GM12865 (cell line): ENCODE measurements at places on chromosomes 12 and 14.

DNA sequence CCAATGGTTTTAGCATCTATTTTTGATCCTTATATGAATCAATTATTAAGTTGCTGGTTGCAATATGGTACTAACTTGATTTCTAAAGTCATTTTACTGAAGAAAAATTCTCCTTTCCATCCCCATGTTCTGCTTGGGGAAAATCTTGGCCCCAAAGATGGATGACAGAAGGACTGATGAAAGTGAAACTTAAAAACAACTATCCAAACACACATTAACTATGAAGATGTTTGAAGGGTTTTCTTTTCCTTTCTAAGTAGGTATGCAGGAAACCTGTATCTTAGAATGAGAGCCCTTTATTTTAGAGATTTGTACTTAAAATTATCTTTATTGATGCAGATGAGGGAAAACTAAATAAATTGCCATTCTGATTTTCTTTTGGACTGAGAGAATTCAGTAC, 5.9 kb downstream of the C12orf71 start:
- DNase-seq = no peak

DNA sequence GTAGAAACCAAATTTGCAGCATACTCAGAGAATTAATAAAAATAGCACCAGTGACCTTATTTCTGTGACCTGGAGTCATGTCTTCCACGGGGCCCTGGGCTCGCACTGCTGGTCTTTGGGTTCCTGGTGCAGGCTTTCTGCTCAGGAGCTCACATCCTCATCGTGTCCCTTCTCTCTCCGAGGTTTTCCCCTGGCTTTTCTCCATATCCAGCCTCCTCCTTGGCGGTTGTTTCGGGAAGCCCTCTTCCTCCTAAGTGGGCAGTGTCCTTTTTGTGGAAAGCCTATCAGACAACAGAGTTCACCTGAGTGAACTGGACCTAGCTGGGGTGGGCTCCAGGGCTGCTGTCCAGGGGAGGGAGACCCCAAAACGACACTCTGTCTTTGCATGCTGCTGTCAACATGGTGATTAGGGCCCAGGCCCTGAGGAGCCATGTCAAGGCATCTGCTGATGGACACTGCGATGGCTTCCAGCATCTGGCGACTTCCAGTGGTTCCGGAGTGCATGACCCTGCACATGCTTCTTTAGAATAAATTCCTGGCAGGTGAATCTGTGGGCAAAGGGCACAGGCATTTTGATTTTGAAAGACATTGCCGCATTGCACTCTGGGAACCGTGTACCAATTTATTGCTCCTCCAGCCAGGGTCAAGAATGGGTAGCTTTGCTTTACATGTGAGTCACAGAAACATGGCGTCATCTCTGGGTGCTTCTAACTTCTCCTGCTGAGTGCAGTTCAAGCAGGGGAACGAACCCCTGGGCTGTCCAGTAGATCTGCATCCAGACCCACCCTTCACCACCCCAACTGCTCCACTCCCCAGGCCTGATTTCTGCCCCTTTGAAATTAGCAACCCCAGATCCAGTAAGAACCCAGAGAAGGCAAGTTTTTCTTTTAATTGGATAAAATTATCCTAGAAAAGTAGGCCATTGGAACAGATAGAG, 136.8 kb downstream of the ADGRD1 start:
- no peak for DNase-seq

GRCh38 chr12:20368114-20368650, at the start of gene PDE3A:
TSS of gene PDE3A (plus strand) at chr12:20368537. CDS start at chr12:20369285, 748 bp downstream.
- no peak for DNase-seq

DNA sequence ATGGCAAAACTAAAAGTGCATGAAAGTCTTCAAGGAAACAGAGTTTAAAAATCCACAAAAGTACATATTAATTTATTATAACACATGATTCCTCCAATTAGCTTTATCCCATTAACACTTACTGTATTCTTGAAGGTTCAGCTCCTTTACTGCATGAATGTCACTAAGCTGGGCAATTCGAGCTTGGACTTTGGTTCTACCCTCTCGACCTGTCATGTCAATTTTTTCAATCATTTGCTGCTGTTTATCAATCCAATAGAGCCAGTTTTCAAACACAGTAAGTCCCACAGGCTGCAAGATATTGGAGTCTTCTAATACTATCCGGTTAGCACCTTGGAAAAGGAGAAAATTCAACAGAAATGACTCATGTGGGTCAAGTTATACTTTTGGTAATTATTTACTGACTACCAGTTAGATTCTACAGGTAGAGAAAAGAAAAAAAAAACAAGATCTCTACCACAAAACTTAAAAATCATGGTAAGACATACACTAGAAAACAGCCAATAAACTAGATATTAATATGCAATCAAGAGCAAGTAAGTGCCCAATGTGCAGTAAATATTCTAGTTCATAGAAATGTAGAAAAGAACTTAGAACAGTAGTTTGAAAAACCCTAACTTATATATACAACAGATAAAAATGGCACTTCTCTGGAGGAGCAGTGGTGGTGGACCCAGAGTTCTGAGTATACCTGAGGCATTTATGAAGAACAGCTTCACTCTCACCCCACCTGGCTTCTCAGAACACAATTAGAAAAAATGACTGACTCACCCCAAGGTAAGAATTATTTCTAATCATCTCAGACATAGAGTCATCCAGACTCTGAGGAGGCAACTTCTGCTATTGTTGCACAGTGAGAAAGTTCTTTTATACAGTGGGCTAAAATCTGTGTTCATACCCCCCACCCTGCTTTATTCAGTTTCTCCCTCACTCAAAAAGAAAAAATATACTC, 67.7 kb downstream of the BCL2L14 start:
- no peak for DNase-seq

DNA sequence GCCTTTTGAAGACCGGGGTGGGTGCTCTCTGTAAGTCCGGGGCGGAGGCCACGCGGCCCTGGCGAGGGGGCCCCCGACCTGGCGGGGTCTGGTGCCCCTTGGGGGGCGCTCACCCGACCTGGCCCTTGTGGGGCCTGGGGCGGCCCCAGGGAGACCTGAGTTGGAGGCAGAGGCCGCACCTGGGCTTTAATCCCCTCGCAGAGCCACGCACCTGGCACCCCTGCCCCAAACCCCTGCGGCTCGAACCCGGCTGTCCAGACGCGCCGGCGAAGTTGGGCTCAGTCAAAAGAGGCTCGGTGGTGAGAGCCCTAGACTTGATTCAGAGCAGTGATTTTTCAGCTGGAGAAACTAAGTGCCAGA, 267 bp downstream of the CFAP251 start:
- DNase-seq = no peak

DNA sequence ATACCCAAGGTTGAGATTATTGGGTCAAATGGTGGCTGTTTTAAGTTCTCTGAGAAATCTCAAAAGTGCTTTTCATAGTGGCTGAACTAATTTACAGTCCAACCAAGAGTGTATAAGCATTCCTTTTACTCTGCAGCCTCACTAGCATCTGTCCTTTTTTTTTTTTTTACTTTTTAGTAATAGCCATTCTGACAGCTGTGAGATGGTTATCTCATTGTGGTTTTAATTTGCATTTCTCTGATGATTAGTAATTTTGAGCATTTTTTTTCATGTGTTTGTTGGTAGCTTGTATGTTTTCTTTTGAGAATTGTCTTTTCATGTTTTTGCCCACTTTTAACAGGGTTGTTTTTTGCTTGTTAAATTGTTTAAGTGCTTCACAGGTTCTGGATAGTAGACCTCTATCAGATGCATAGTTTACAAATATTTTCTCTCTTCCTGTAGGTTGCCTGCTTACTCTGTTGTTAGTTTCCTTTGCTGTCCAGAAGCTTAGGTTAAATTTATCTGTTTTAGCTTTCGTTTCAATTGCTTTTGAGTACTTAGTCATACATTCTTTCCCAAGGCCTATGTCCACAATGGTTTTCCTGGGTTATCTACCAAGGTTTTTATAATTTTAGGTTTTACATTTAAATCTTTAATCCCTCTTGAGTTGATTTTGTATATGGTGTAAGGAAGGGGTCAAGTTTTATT, 881.3 kb upstream of the SEL1L start:
- no peak for DNase-seq

DNA sequence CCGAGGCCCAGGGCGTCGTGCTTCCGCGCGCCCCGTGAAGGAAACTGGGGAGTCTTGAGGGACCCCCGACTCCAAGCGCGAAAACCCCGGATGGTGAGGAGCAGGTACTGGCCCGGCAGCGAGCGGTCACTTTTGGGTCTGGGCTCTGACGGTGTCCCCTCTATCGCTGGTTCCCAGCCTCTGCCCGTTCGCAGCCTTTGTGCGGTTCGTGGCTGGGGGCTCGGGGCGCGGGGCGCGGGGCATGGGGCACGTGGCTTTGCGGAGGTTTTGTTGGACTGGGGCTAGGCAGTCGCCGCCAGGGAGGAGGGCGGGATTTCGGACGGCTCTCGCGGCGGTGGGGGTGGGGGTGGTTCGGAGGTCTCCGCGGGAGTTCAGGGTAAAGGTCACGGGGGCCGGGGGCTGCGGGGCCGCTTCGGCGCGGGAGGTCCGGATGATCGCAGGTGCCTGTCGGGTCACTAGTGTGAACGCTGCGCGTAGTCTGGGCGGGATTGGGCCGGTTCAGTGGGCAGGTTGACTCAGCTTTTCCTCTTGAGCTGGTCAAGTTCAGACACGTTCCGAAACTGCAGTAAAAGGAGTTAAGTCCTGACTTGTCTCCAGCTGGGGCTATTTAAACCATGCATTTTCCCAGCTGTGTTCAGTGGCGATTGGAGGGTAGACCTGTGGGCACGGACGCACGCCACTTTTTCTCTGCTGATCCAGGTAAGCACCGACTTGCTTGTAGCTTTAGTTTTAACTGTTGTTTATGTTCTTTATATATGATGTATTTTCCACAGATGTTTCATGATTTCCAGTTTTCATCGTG, 612 bp downstream of the MDM2 start:
- DNase-seq = peak; percentile 97

- peak; percentile 87 for DNase-seq
Observed at GRCh38 chr12:128810182-128811127, 13.3 kb downstream of the SLC15A4 start.

DNA sequence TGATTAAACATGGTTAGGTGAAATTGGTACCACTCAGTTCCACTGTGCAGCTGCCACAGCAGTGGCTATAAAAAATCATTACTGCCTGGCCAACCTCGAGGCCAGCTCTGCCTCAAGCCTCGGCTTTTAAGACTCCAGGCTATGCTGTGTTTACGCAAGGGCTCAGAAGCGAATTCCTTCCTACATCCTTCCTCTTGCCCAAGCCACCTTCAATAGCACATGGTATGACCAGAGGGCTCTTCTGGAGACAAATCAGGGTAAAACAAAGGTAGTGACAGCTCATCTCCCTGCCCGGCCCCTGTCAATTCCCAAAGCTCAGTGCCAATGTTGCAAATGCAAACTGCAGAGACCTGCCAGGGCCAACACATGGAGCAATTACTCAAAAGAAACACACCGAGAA, 31.9 kb downstream of the NUAK1 start:
- no peak for DNase-seq

DNA sequence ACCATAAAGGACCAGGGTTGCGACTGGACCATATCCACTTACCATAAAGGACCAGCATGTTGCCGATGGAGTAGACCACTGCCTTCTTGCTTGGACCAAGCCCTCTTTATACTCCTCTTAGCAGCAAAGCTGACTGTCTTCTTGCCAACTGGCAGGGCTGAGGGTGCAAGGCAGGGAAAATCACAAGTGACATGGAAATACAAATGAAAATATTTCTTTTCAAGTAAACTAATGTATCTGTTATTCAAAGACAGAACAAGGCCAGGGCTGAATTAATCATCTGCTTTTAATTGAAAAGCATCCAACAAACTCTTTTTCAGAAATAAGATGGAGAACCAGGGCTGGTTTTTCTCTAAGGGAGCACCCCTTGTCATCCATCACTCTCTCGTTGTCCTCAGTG, at the start of gene CELA1:
Gene CELA1 (minus strand): TSS at position 99 of the 400 bp plus-strand sequence. CDS start 41 bp downstream, at position 58.
- DNase-seq = no peak

- DNase-seq = peak; percentile 71
Observed at GRCh38 chr12:132761032-132761920, at the start of gene ANKLE2. TSS of gene ANKLE2 (minus strand) at chr12:132761832. CDS start at chr12:132761798, 34 bp downstream.

DNA sequence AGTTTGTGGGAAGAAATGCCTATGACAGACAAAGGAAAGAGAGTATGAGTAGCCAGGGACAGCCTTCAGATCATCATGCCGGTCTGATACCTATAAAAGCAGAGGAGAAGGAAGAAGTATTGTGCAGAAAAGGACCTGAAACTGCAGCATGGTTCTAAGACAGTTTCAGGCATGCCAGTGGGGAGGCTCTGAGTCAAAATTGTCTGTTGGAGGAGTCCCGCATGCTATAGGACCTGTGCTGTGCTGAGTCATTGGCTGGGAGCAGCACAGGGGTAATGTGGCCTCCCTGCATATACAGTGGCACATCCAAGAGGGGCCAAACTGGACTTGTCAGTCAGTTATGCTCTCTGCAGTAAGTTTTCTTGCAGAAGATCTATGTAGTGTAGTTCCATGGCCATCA, 40.7 kb downstream of the NEUROD4 start:
- peak; percentile 82 for DNase-seq

GRCh38 chr12:19841451-19841850, 402.2 kb downstream of the AEBP2 start:
- no peak for DNase-seq

- no peak for DNase-seq
Observed at GRCh38 chr12:70671698-70672097, 34.5 kb upstream of the PTPRB start.

- DNase-seq = no peak
Observed at GRCh38 chr12:93275589-93275988, 102.1 kb upstream of the NUDT4 start.

DNA sequence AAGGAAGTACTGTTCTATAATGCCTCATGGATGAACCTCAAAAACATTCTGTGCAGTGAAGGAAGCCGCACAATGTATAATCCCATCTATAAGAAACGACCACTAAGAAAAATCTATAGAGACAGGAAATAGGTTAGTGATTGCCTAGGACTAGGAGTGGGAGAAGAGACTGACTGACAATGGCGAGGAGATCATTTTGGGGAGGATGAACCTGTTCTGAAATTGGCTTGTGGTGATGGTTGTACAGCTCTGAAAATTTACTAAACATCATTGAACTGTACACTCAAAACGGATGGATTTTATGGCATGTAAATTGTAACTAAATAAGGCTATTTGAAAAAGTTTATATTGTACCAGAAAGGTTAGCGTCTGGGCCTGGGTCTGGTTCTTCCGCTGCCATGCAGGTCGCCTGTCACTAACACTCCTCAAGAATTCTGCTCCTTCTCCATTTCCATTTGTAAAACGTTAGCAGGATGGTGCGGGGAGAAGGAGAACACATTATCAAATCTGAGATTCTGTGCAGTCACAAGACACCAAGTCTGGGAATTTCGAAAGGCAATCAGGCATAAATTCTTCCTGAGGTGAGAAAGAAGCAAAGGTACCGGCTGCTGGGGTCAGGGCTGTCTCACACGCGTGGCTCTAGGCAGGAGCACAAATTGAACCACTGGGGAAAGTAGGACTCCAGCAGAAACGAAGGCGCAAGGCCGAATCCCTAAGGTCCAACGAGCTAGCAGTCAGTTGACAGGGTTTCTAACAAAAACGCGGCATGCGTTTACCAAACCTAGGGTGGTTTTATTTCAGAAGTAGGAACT, 845 bp upstream of the COCH start:
- DNase-seq = no peak

DNA sequence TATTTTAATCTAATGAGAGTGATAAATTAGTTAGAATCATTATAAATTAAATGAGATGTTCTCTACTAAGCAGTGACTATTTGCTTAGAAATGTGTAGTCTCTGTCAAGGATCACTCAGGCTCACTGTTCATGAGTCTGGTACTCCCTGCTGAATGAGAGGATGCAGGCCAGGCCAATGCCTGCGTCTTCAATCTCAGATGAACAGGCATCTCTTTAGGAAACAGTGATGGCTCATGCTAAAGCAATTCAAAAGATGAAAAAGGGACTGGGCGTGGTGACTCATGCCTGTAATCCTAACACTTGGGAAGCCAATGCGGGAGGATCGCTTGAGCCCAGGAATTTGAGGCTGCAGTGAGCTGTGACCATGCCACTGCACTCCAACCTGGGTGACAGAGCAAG, 106.8 kb downstream of the ZFC3H1 start:
- DNase-seq = no peak
